ENCODE measurements at places on chromosomes 11 and 22.
A peak's percentile ranks its signal among the peaks of the same experiment; 100 is the strongest.

- no peak for DNase-seq
Observed at GRCh38 chr11:70885281-70886231, 366.8 kb downstream of the SHANK2 start.

GRCh38 chr22:24410110-24410856 lies 17.1 kb upstream of the ADORA2A start:
- DNase-seq, result no peak

DNA sequence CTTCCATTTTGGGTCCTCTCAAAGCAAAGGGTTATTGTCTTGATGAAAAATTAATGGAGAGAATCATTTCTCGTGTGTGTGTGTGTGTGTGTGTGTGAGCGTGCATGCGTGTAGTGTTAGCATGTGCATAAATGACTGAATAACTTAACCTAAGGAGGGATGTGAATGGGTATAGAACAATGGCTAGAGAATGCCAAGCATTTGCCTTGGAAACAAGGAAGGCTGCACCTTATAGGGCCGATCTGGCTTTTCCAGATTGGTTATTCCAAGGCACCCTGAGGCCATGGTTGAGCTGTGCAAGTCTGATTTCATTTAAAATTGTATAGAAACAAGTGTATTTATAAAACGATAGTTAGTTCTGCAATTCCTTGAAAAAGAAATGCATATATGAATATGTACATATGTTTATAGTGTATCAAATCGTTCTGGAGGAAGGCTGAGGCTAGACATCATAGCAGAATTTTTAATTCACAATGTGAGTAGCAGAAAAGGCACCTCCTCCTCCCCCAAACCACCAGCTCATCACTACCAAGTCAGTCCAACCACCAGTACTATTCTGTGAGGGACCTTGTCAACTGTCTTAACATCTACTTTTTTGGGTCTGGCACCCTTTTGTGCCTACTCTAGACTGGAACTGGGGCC lies 322.7 kb upstream of the ISX start:
- no peak for DNase-seq

- DNase-seq, result no peak
Observed at GRCh38 chr22:22836635-22837034, 51.0 kb upstream of the IGLL5 start.

- no peak for DNase-seq
Observed at GRCh38 chr11:41872426-41872825, 413.0 kb upstream of the LRRC4C start.

DNA sequence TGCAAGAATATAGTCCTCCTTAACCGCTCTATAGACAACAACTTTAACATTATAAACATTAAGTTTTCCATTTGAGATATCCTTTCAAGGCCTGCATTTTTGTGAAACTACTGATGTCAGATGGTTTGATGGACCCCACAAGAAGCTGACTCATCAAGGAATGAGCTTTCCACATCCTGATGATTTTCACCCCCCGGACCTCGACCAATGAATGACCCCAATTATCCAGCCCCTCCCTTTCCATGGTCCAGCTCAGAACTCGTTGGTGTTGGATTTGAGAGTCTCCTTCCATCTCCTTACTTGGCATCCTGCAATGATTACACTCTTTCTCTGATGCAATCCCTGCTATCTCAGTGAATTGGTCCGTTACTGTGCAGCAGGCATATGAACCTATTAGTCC lies 31.8 kb upstream of the GUCY1A2 start:
- no peak for DNase-seq

GRCh38 chr11:108620958-108621772 lies 27.6 kb upstream of the EXPH5 start:
- no peak for DNase-seq

- DNase-seq, result no peak
Observed at GRCh38 chr11:81380395-81380794, 1353.3 kb downstream of the FAM181B start.

DNA sequence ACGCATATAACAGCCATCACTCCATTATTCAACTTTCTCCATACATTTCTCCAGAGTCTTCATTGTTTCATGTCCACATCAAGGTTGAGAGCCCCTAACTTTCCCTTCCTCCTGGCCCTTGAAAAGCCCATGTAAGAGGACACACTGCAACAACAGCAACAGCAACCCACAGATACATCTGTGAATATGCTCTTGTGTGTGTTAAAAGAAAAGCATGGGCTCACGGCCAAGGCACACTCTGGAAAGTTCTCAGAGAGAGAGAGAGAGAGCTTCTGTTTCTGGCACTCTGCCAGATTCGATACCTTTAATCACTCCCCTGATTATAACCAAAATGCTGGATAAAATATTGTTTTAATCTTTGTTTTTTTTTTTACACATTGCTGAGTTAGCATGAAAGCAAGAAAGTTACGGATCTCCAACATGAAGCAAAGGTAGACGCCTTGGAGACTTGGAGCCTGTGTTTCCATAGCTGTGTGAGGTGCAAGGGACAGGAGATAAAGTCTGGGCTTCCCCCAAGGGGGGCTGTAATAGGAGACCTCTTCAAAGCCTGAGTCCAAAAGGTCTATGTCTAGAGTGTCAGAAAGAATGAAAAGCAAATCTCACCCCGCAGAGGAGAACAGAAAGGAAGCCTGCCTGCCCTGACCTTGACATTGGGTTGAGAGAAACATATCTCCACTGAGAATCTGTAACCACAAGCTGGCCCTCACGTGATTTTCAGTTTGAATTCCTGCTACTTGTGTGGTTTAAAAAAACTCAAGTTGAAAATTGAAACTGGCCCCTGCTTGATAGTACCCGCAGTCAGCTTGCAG lies 33.7 kb upstream of the MPPED1 start:
- no peak for DNase-seq

- no peak for DNase-seq
Observed at GRCh38 chr22:30947173-30947815, 21.3 kb downstream of the MORC2 start.

DNA sequence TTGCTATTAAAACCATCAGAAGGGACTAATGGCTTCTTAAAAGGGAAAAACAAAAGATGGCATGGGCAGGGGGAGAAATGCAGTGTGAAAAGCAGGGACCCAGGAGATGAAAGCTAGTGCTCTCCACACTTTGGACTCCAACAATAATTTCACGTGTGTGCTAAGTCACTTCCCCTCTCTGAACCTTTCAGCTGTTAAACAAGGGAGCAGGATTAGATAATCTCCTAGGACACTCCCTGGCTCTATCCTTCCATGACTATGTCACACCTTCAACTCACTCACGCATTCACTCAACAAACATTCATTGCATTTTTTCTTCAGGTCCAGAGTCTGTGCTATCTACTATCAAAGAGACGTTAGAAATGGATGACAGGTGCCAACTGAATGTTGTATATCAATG lies 88.7 kb downstream of the SYN3 start:
- DNase-seq, result no peak

DNA sequence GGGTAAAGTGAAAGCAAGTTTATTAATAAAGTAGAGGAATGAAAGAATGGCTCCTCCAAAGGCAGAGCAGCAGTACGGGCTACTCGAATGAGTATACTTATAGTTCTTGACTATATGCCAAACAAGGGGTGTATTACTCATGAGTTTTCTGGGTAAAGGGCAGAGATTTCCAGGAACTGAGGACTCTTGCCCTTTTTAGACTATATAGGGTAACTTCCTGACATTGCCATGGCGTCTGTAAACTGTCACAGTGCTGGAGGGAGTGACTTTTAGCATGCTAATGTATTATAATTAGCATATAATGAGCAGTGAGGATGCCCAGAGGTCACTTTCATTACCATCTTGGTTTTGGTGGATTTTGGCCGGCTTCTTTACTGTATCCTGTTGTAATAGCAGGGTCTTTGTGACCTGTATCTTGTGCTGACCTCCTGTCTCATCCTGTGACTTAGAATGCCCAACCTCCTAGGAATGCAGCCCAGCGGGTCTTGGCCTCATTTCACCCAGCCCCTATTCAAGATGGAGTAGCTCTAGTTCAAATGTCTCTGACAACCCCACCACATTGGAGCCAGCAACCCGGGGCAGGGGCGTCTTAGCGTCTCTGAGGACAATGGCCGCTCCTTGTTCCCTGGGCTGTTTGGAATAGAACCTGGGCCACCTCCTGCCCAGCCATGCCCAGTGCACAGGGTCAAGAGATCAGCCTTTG lies 34.9 kb upstream of the CD82 start:
- no peak for DNase-seq

DNA sequence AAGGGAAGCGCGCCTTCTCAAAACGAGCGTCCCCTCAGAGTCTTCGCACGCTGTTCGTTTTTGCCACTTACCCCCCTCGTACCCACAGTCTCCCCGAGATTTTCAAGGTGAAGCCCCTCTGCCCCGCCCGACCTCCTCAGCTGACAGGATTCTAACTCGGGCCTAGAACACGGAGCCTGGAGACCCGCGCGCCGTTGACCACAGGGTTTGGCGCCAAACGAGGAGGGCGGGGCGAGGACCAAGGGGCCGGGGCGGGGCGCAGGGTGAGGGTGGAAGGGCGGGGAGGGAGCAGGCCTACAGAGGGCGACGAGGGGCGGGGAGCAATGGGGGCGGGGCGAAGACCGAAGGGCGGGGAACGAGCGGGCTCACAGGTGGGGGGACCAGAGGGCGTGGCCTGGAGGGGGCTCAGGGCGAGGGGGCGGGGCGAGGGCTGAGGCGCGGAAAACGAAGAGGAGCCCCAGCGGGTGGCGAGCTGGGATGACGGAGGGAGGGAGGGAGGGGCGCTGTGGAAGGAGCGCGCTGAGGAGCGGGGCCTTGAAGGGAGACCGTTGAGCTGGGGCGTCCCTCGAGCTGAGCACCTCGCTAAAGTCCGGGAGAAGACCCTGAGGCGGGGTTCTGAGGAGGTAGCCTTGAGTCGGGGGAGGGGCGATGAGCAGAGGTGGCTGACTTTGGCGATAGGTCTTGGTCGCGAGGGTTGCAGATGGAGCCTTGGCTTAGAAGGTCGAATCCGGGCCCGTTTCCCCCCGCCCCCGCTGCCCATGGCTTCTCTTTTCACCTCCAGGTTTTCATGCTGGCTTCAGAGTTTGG lies at the start of gene DMC1:
TSS of gene DMC1 (minus strand) at position 212 of the 807 bp plus-strand sequence. CDS start 1,927 bp downstream, outside the sequence.
- DNase-seq, result peak; percentile 78

DNA sequence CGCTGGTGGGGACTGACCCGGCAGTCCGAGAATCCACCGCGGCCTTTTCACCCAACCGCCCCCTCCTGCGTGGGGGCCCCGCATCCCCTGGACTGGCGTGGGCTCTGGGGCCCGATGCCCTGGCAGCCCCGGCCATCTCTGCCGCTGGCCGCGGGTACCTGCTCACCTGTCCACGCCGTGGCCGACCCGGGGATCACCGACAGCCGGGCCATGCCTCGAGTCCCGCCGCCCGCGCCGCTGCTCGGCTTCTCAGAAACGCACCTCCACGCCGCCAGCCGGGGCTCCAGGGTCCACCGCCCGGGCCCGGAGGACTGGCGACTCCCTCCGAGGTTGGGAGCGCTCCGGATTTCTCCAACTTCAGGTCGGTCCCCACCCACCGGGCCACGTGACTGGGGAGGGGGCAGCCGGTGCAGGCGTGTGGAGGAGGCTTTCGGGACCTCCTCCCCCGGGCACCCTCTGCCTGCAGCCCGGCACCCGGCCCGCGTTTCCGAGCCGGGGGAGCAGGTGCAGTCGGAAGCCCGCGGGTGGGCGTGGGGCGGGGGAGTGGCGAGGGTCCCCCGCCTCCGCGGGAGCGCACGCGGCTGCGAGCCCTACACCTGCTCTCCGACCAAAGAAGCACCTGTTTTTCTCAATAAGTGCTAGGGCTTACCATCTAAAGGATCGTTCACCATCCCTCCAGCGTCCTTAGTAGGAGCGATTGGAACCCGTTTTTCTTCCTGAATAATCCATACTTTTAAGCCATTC lies 554 bp upstream of the NRIP3 start:
- no peak for DNase-seq

- DNase-seq, result no peak
Observed at GRCh38 chr11:130634186-130634585, 185.7 kb downstream of the ADAMTS15 start.

GRCh38 chr11:59380263-59381059 lies 21.8 kb downstream of the OR5AN1 start:
- no peak for DNase-seq

GRCh38 chr11:13107544-13108044 lies 98.5 kb downstream of the RASSF10 start:
- no peak for DNase-seq

- DNase-seq, result no peak
Observed at GRCh38 chr11:118914987-118915386, 10.7 kb downstream of the BCL9L start.

DNA sequence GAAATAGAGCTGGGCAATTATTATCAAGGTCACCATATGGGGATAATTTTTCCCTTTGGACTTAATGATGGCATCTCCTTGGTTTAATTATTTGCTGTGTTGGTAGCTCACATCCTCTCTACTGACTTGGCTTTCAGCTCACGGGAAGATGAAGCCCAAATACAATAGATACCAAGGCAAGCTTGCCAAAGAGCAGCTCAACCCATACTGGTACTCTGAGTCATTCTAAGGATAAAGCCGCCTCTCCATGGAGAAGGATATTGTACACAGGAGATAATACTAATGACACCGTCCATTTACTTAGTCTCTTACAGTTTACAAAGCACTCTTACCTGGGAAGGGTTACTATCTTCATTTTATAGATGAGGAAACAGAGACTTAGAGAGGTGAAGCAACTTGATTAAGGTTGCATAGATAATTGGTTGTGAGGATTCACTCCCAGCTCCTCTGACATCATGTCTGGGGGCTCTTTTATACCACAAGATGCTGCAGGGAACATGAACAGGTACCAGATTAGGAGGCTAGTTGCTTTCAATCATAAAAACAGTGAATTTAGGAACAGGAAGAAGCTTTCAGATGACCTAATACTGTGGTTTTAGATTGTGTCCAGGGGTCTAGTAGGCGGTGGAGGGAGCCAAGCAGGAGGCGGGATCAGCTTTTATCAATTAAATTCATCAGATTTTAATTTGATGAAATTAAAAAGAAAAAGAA lies 48.3 kb upstream of the PICALM start:
- no peak for DNase-seq

DNA sequence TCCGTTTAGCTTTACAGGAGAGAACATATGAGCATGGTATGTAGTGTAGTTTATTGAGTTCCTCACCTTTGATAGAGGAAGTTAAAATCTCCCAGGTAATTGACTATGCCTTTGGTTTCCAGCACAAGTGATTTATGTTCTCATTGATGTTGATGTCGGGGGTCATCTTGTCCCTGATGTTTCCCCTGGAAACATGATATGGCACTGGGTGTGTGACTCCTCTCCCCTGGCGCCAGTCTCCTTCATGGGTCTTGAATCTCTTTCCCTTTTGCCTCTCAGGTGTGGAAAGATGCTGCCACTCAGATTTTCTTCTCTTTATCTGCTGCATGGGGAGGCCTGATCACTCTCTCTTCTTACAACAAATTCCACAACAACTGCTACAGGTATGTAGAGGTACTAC lies 28.3 kb downstream of the SLC6A5 start:
- DNase-seq, result no peak

DNA sequence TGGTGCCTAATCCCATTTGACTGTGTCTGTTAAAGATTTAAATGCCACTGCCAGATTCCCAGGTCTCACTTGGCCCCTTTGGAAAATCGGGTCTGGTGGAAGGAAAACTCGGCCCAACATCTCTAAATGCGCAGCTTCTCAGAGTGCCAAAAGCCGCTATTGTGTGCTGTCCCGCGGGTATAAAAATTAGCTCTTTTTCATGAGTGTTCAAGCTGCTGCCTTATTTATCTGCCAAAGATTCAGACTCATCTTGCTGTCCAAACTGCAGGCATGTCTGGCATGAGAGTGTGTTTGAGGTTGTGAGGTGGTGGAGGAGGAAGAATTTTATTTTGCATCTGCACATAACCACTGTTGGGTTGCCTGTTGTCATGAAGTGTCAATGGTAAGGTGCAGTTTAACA lies 91.4 kb downstream of the NELL1 start:
- DNase-seq, result no peak

GRCh38 chr11:8828580-8829361 lies 82.2 kb upstream of the AKIP1 start:
- no peak for DNase-seq

- no peak for DNase-seq
Observed at GRCh38 chr11:4459500-4459899, 10.4 kb downstream of the OR52K2 start.

Data from NCI-H774 (cell line).